Mammary epithelial cell (primary cell): ENCODE measurements at places on chromosomes 6 and 20. TPM values are rescaled to one million over a fixed set of nuclear protein-coding genes. Genes with fewer than 3 reads are reported as not detected.

The FRK gene
- total RNA-seq, result 6.2 TPM

The ULBP1 gene
- 5.2 and 13.0 TPM in 2 replicates for total RNA-seq

The NINL gene
- 6.8 and 11.9 TPM in 2 replicates for total RNA-seq

The KCNQ5 gene
- 11.8 and 13.7 TPM in 2 replicates for total RNA-seq

The ADGRF1 gene
- 31.5 and 79.4 TPM in 2 replicates for total RNA-seq

The SLC12A5 gene
- 1.5 and 2.4 TPM in 2 replicates for total RNA-seq

The COX4I2 gene
- not detected for total RNA-seq

The ZKSCAN8 gene
- 24.2 TPM for total RNA-seq

The OVOL2 gene
- 2.0 TPM for total RNA-seq

The RSPO3 gene
- total RNA-seq, result not detected in 2 replicates

The GABRR2 gene
- not detected for total RNA-seq

The HLA-DQB1 gene
- 0.17 TPM for total RNA-seq

The SOX18 gene
- not detected for total RNA-seq

The WFDC6 gene
- not detected for total RNA-seq

The CCN5 gene
- not detected in 2 replicates for total RNA-seq

The SLC22A7 gene
- not detected for total RNA-seq

The TNFRSF21 gene
- total RNA-seq, result 98.2 and 188 TPM in 2 replicates

The CFB gene
- total RNA-seq, result 1.7 TPM

The RAET1L gene
- 1.0 TPM for total RNA-seq

The SRSF12 gene
- 3.8 TPM for total RNA-seq

The BHLHE23 gene
- not detected for total RNA-seq

The UBD gene
- total RNA-seq, result not detected in 2 replicates

The SLC25A27 gene
- 18.1 and 26.8 TPM in 2 replicates for total RNA-seq

The LRRN4 gene
- 0.19 TPM in 1 of 2 replicates, not detected in the other for total RNA-seq

The C20orf96 gene
- total RNA-seq, result 0.83 TPM

The C20orf141 gene
- not detected in 2 replicates for total RNA-seq

The RXRB gene
- total RNA-seq, result 15.0 TPM

The ZSCAN23 gene
- total RNA-seq, result 3.6 and 4.2 TPM in 2 replicates

The POPDC3 gene
- 9.7 and 14.4 TPM in 2 replicates for total RNA-seq

The GPANK1 gene
- total RNA-seq, result 13.0 and 13.3 TPM in 2 replicates

The SAMD5 gene
- 2.5 TPM for total RNA-seq

The RIMS4 gene
- under 0.01 TPM for total RNA-seq

The LY6G5C gene
- total RNA-seq, result not detected

The CCND3 gene
- total RNA-seq, result 45.7 TPM
